ENCODE measurements at places on chromosomes 1 and 21.

- peak; percentile 48 for DNase-seq
Observed at GRCh38 chr1:109466452-109467300, at the start of gene SYPL2. Gene SYPL2, plus strand, starts transcription at chr1:109466546. Its CDS starts 298 bp downstream, at chr1:109466844.

GRCh38 chr1:36365381-36365780 lies 20.3 kb downstream of the STK40 start:
- DNase-seq = peak; percentile 32

DNA sequence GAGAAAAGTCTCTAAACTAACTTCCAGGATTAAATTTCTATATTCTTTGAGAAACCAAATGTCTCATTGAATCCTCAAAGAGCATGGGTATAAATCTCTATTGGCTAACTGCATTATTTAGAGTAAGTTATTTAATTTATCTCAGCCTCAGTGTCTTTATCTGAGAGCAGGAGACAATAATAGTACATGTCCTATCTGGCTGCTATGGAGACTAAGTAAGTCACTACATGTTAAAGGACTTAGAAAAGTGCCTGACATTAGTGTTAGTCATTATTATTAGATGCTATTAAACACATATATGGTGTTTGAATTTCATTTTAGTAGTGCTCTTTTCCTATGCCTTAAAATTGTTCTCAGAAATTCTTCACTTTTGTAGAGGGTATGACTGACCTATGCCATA lies 505.2 kb downstream of the NEGR1 start:
- DNase-seq = no peak

DNA sequence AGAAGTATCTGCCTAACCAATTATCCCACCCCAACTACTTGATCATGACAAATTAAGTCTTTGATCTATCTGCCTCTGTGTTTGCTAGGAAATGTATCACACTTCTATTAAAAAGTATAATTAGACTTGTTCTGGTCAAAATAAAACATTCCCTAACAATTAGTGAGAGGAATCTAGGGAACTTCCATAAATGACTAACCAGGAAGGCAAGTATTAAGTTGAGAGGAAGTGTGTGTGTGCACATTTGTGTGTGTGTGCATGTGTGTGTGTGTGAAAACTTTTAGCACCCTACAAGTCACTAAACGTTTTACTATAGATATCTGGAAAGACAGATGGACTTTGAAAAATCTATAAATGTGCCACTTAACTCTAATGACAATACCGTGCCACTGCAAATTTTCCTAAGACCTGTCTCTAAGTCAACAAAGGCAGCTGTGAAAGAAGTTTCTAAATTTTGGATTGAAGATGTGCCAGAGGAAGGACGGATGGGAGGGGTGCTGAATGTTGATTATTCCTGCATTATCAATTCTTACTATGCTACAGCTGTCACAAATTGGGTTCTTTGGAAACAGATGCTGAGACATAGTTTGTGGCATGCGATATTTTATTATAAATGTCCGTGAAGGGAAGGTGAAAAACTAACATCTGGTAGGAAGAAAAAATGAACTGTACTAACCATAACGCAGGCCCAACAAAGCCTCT lies 567.1 kb downstream of the PTPRC start:
- no peak for DNase-seq

DNA sequence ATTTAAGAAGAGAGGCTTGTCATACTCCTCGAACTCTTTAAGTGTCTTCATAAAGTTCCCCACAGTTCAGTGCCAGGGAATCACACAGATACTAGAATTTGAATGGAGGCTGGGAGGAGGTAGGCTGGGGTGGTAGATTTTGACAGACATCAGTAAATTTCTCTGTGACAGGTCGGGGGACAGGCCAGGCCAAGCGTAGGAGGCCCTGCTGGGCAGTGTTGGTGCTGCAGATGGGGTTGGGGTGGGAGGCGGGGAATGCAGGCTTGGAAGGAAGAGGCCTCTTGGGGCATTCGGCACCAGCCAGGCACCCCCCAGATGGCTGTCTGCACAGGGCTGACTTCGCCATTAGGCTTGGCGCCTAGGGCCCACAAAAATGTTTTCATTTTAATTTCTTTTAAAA lies 84.0 kb downstream of the MAN1C1 start:
- no peak for DNase-seq

DNA sequence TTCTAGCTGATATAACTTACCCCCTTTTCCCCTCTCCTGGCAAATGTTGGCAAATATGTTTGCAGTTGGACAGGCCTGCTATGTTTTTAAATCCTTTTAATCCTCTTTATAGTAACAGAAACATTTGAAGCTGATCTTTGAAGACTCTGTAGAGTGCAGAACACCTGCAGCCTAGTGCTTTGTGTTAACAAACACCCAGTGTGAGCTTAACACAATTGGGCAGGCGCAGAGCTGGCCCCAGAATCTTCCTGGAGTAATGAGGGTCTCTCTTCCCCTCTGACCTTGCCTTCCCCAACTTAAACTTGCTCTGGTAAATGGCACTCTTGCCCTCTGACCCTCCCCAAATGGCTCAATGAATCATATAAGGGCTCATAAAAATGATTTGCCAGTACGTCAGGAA lies 247.9 kb upstream of the LYPLAL1 start:
- DNase-seq = no peak

DNA sequence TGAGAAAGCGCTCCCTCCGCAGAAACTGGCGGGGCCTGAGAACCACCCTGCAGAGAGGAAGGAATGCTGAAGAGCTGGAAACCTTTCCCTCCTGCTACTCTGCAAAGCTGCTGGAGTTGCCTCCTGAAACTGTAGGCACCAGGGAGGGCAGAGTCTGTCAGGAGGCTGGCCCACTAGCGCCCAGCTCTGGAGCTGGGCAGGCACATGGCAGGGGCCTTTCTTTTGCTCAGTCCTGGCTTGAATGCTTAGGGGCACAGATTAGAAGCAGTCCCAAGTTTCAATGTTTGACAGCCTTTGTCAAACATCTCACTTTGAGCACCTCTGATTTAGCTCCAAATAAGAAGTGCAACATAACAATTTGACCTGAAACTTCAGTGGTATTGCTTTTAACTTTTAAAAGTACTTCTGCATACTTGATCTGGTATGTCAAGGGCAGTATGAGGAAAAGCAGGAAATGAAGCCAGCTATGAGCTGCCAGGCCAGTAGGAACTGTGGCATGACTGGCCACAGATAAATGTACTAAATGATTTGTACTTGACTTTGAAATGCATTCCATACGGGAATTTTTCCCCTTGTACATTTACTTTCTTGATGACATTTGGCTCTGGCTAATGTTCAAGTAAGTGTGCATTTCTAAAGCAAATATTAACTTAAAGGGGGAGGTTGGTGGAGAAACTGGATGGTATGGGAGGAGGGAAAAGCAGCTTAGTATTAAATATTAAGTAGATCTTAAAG lies 7.2 kb downstream of the C1orf116 start:
- no peak for DNase-seq

GRCh38 chr1:201751872-201752271 lies 77.1 kb upstream of the IPO9 start:
- DNase-seq = no peak

DNA sequence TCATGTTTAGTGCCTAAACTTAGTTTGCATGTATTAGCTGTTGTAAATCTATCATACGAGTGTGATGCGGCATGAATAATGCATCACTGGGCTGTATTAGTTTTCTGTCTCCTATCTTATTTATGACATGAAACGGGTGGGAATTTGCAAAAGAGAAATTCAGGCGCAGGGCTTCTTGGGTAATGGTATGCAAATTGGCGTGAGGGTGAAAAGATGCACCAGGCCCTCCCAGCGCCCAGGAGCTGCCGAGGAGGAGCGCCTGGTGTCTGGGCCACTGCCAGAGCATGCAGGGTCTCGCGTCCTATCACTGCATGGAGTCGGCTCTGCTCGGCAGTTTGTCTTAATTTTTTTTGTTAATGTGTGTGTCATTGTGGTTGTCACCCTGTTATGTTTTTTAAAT lies 82.9 kb upstream of the ACTL8 start:
- no peak for DNase-seq

GRCh38 chr1:111643097-111643496 lies 23.5 kb downstream of the RAP1A start:
- no peak for DNase-seq

- DNase-seq = no peak
Observed at GRCh38 chr1:79151006-79151796, 144.7 kb upstream of the ADGRL4 start.

- no peak for DNase-seq
Observed at GRCh38 chr1:36471830-36472641, 7.9 kb upstream of the MRPS15 start.

DNA sequence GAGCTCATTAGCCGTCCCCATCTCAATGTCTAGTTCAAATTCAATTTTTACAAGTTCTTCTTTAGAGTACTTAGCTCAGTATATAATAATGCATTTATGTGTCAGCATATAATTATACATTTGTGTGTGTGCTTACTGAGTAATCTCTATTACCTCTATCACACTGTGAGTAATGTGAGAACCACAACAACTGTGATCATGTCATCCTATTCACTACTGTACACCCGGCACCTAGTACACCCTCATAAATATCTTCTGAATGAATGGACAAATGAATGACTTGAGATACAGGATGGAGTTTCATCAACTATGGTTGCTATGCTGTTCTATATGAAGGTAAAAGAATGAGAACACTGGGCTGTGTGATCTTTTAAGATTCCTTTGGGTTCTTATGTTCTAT lies 124.0 kb downstream of the GPATCH2 start:
- no peak for DNase-seq

- DNase-seq = no peak
Observed at GRCh38 chr1:180586671-180587155, 27.9 kb downstream of the OVAAL start.

DNA sequence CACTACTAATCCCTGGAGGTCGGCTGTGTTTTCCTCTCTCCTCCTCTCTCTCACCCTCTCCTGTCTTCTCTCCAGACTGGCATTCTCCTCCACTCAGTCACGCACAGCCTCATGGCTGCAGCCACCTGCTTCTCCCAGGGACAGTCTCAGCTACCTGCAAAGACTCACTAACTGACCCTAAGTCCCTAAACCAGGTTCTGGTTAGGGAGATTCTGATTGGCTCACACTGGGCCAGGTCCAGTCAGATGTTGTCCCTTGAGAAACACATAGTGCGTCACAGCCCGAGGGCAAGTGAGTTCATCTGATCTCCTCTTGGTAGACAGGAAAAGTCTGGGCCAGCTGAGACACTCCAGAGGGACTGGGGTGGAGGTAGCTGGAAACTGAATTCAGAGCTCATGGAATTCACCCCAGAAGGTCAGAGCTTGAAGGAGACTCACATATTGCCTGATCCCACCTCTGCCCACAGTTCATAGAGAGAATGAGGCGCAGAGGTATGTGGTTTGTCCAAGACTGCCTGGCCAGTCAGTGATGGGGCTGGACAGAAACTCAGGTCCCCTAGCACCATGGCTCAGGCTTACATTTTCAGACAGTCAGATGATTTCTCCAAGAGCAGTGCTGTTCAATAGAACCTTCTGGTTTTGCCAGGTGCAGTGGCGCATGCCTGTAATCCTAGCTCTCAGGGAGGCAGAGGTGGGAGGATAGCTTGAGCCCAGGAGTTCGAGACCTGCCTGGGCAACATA lies 40.4 kb upstream of the RPL11 start:
- DNase-seq = no peak

Data from amygdala (tissue), 56 donors.